ENCODE measurements at places on chromosomes 11 and 22.

DNA sequence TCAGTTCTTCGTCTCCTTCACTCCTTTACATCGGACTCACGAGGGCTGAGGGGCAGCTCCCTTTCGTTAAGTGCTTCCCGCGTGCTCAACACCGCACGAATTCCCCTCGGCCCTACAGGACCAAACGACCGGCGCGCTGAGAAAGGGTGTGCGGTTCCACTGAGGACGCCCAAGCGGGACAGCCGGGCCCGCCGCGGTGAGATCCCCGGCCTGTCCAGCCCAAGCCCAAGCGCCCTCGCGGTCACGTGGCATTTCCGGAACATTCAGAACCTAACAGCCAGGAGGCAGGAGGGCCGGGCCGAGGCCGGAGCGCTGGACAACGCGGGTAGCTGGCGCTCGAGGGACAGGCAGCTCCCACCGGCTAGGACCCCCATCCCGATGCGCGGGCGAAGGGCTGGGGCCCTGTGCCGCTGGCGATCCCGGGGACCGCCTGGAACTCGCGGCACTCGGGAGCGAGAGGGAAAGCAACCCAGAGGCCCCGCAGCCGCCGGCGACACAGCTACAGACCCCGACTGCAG, 737 bp upstream of the STIP1 start:
- peak; percentile 80 for DNase-seq

GRCh38 chr11:5596607-5597201, at the start of gene TRIM6:
TRIM6 (plus strand) TSS chr11:5596637; CDS start chr11:5596898, 261 bp downstream.
- peak; percentile 32 for DNase-seq

GRCh38 chr11:88806410-88806809, 259.4 kb downstream of the GRM5 start:
- no peak for DNase-seq

DNA sequence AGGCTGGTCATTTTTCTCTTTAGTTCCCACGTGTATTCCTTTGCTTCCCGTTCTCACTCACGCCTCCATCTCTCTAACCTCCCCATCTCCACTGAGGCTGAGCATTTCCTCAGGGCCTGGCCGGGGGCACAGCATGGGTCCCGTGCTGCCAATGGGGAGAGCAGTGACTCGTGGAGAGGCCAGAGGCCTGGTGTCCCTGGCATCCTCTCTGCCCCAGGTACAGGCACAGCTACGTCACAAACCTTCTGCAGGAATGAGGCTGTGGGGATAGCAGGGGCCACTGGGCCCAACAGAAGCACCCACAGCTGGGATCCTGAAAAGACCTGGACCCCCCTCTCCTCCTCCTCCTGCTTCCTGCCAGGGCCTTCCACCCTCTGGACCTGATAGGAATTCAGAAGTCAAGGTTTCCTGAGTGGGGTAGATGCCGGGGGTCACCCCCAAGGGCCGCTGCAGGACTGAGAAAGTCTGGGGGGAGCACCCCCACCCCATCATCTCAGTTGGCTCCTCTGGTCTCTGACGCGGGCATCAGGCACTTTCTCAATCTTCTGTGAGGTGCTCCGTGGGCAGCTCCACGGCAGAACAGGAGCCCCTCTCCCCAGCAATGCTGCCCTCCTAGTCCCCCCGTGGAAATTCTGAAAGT, 11.8 kb downstream of the PNPLA5 start:
- DNase-seq, result no peak

GRCh38 chr22:19974268-19974861, 32.7 kb upstream of the TXNRD2 start:
- peak; percentile 3 for DNase-seq

DNA sequence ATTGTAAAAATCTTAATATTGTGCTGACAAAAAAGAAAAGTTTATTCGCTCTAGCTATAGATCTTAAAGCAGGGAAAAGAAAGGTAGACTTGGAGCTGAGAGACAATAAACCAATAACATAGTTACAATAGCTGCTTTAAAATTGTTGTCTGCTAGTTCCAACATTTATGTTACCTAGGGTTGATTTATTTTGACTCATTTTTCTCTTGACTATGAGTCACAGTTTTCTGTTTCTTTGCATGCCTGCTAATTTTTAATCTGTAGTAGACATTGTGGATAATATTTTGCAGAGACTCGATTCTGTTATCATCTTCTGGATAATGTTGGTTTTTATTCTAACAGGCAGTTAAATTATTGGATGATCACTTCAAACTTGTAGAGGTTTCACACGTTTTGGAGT, 83.1 kb upstream of the TRPC6 start:
- DNase-seq, result no peak

DNA sequence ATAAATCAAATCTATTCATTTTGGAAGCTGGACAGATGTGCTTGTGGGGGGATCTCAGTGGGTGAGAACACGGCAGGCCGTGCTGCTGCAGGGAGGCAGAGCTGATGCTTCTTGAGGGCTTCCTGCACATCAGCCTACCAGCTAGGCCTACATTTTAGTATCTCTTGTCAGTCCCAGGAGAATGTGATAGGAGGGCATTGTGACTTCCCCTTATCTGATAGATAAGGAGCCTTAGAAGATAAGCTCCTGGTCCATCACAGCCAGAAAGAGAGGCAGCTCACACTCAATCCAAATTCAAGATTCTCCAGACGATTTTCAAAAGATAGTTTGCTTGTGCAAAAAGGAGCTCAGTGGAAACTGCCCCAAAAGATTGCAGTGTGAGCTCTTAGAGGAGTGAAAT, 89.0 kb downstream of the SHANK2 start:
- no peak for DNase-seq

- DNase-seq, result no peak
Observed at GRCh38 chr22:41537203-41537602, 7.1 kb downstream of the POLR3H start.

Data from CD14-positive monocyte (primary cell).